NCI-H2081 treated with DMSO at 0.1 percent for 48 hours (cell line): ENCODE measurements at places on chromosomes 13 and 19.

- no peak for DNase-seq
These were observed 273.0 kb downstream of the SHISA2 start for GRCh38 chr13:25778808-25779305.

DNA sequence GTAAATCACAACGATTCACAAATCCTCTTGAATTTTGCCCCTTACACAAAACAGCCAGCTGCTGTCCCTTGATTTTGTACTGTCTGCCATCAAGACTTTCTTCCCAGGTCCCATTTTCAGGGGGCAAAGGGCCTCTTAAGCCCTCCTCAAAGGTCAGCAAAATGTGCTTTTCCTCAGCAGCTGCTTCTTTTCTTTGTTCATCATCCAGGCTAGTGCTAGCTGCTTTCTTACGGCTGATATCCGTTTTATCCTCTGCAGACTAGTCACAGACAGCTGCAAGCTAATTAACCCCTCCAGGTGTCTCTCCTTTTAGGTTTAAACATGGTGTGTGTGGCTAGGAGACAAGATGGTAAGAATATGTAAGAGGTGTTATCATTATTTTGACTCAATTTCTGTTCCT, 90.9 kb downstream of the NALCN start:
- peak; percentile 23 for DNase-seq

- no peak for DNase-seq
These were observed 110.9 kb downstream of the KL start for GRCh38 chr13:33127009-33127551.

DNA sequence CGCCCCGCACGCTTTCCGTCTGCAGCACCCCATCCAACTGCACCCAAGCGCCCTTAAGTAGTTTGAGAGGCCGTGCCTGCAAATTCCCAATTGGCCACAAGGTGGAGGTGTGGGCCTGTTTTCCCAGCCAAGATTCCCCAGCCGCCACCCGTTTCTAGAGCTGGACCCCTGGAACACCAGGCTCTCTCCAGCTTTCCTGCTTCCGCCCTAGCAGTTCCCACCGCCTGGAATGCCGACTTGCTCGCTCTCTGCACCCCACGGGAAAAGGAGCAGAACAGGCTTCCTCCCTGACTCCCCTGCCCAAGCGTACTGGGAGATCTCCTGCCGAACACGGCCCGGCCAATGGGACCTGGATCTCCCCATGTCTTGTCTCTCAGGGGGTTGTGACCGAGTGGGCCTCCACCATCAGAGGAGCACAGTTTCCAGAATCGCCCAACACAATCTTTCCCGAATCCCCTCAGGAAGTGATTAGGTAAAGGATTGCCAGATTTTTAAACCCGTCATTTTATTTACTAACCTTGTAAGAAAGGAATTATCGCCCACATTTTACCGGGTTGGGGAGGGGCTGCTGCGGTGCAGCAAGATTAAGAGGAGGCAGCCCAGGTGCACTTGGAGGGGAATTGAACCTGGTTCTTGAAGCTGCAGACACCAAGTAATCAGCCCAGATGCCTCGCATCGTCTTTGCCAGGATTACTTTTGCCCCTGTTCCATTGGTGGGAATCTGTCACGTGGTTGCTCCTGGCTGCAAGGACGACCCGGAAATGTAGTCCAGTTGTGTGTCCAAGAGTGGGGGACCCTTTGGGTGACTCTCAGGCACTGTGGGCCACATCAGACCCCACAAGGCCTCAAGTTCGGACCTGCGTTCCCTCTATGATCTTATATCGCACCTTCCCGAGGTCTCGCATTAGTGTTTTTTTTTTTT, 3.5 kb upstream of the NAPSA start:
- DNase-seq, result peak; percentile 5

DNA sequence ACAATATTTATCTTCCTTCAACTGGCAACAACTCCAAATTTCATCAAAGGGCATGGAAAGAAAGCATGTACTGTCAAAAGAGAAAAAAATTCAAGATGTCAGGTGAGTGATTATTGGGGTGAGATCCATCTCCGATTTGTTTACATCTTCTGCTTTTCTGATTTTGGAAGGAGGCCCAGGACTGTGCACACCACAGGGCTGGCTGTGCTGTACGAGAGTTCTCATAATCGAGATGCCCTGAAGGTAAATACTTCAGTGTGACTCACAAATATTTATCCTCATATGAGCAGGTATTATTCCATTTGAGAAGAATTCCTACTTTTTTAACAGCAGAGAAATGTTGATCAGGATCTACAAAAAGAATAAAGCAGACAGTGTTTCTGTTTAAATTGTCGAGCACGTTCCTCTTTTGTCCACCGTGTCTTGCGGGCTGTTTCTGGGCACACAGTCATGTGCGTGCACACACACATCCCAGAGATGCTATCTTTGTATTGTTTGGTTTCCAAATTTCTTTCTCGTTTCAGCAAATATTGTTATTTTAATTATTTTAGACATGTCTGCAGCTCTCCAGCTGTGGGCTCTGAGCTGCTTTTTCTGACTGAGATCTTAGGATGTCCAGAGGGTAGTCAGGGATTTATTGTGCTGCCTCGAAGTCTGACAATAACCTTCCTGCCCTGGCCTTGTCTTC, 103.8 kb downstream of the KL start:
- no peak for DNase-seq

GRCh38 chr19:14670408-14670807, 4.2 kb downstream of the ADGRE3 start:
- no peak for DNase-seq

GRCh38 chr13:23680845-23681669, 110.8 kb downstream of the TNFRSF19 start:
- no peak for DNase-seq

DNA sequence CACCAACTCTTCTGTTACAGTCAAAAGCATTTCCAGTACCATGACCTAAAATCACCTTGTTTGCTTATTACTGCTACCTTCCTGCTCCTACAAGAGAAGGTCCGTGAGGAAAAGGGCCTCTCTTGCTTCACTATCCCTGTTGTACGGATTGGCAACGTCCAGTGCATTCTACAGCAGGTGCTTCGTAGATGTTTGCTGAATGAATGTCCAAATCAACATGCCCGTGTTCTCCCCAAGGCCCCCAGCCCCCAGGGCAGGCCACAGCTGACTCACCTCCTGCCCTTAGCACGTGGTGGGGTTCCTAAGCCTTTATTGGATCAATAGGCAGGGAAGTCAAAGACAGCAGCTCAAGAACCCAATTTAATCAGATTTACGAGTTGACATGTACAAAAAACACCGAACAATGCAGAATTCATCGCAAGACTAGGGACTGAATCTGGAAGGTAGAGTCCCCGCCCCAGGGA, 5.5 kb upstream of the NAPA start:
- DNase-seq, result no peak

GRCh38 chr19:45911291-45911690, 3.3 kb downstream of the NANOS2 start:
- no peak for DNase-seq

- DNase-seq, result no peak
These were observed 58.4 kb upstream of the UQCRFS1 start for GRCh38 chr19:29271341-29271740.

DNA sequence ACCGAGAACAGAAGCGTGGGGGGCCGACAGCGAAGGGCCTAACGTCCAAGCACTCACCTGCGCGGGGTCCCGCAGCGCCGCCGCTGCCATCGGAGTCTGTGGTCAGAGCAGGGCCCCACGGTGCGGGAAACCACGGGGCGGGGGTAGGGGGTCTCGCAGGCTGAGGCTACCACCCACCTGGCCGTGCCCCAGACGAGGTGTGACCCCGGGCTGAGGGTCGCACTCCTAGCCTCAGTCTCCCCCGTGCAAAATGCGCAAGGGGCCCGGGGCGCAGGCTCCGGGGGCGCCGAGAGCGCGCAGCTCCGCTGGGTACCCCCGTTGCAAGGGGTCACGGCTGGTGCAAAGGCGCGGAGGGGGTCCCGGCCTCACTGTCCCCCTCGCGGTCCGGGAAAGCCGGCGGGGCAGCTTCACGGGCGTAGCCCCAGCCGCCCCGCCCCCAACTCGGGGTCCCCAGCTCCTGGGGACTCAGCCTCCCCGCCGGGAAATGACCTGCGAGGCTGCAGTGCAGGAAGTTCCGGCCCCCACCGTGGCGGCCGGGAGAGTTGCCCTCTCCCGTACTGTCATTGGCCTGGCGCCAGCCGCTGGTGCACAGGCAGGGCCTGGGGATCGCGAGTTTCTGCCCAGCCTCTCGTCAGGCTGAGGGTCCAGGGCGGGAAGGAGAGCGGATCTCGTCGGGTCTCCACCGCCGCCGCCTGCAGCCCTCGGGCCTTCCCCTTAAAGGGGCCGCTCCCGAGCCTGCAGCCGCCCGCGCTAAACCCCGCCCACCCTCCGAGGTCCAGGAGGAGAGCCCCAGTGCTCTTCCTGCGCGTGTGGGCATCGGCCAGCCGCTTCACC, at the start of gene ZNF792:
Gene ZNF792 (minus strand): TSS at position 657 of the 834 bp plus-strand sequence. CDS start 567 bp downstream, at position 90.
- no peak for DNase-seq

- peak; percentile 19 for DNase-seq
These were observed 86.2 kb upstream of the FRY start for GRCh38 chr13:31945202-31945961.

DNA sequence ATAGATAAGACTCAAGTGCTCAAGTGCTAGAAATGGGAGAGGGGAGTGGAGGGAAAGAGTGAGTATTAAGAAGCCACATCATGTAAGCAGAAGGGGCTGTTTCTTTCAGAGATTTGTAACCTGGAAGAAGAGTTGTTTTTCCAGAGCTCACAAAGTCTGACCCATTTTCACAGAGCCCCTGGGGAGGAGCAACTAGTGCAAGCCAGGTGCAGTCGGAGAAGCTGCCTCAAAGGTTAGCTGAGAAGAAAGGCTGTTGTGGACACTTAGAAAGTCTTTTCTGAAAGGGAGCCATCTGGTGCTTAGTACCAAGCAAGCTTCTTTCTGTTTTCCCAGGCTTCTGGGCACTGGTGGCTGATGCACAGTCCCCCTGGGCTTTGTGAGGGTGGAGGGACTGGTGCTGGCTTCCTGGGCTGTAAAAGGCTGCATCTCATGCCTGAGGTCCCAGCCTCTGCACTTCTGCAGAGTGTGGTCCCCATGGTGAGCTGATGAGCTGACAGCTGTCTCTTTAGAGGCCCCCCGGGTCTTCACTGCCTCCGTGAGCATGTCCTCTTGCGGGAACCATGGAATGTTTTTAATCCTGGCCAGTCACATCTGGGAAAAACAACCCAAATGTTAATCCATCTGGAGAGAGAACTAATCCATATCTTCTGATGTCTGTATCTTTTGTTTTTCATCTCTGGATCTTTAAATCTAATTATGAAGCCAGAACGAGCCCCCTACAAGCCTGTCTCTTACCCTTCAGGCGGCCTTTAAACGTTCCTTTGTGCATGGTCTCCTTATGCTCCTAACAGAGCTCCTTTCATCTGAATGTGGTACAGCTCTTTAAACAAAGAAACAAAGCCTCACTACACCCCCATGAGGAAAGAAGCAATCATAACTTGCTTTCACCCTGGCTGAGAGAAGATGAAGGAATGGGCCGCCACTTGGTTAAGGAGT, 40.2 kb downstream of the OLFM4 start:
- DNase-seq, result no peak

GRCh38 chr13:71801781-71802180, 65.2 kb downstream of the DACH1 start:
- DNase-seq, result peak; percentile 30

DNA sequence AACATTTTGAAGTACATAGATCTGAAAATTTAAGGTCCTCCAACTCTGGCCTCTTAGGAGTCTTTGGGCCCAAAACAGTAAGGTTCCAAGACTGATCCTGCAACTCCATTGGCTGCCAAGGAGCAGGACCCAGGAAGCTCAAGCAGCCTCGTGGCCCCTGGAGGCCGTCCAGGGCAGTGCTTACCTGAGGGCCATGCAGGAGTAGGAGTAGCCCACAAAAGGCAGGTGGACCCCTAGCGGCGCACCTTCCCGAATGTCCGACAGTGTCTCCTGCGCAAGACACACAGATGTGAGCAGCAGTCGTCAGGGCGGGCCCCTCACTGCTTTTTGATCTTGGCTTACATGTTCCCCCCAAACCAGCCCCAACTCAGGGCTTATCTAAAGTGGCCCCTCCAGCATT, 5.7 kb upstream of the SIX5 start:
- no peak for DNase-seq

DNA sequence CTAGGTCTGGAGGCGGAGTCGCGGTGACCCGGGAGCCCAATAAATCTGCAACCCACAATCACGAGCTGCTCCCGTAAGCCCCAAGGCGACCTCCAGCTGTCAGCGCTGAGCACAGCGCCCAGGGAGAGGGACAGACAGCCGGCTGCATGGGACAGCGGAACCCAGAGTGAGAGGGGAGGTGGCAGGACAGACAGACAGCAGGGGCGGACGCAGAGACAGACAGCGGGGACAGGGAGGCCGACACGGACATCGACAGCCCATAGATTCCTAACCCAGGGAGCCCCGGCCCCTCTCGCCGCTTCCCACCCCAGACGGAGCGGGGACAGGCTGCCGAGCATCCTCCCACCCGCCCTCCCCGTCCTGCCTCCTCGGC, at the start of gene SLC5A5:
Gene SLC5A5 (plus strand): TSS at position 68 of the 373 bp plus-strand sequence. CDS start 375 bp downstream, outside the sequence.
- no peak for DNase-seq

GRCh38 chr19:31300422-31300821, 48.8 kb downstream of the TSHZ3 start:
- DNase-seq, result no peak

DNA sequence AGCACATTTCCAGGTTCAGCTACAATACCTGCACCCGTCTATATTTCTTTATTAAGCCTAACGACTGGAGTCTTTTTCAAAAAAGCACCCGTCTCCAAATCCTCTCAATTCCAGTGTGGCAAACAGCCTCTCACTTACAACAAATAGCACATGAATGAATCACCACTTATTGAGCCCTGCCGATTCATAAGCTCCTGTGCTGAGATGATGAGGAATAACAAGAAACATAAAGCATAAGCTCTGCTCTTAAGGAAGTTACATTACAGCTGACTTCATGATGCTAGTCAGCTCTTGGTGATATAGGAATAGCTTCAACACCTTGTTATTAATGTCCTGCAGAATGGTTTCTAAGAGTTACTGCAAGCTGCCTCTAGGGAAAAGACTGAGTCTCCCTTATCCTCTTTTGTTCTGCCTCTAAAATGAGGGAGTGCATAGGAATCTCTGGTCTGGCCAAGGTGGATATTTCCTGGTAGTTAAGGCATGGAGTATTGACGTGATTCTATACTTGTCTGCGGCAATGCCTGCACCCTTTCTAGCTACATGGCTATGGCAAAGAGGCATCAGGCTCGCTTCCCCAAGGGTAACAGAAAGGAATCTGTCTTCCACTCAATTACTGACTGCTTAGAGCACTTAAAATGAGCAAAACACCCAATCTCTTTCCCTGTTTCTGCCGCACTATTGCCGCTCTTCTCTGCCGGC, 195.7 kb downstream of the KLF12 start:
- no peak for DNase-seq

GRCh38 chr19:37468961-37469777, at the start of gene ZNF570:
Gene ZNF570 (plus strand): TSS chr19:37469356. CDS start chr19:37470355, 999 bp downstream.
- DNase-seq, result peak; percentile 39

GRCh38 chr19:10553943-10554381, 10.3 kb downstream of the ATG4D start:
- DNase-seq, result no peak
